ENCODE measurements at places on chromosomes 6 and 20. TPM values are rescaled to one million over a fixed set of nuclear protein-coding genes. Genes with fewer than 3 reads are reported as not detected.

DNA sequence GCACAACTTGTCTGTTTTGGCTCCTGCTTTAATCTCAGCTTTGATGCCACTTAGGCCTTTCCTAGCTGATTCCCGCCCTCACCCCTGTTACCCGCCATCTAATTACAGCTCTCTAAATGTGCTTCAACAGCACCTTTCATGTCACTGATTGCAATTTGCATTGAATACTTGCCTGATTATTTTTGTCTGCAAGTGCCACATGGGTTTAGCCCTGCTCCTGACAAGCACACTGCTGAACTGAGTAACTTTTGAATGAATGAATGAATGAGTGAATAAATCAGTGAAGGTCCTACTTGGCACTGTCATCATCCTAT is 591 bp upstream of the DCBLD1 start:
- DNase-seq: no peak

- DNase-seq: peak; percentile 81
Measured at GRCh38 chr6:169490830-169491229, 211.0 kb downstream of the WDR27 start.

The UTRN gene
- 103 TPM for total RNA-seq

The TP53TG5 gene
- not detected for total RNA-seq

The ZNF334 gene
- 1.4 TPM for total RNA-seq

GRCh38 chr6:74606582-74607071 is 599.2 kb downstream of the COL12A1 start:
- peak; percentile 94 for DNase-seq

DNA sequence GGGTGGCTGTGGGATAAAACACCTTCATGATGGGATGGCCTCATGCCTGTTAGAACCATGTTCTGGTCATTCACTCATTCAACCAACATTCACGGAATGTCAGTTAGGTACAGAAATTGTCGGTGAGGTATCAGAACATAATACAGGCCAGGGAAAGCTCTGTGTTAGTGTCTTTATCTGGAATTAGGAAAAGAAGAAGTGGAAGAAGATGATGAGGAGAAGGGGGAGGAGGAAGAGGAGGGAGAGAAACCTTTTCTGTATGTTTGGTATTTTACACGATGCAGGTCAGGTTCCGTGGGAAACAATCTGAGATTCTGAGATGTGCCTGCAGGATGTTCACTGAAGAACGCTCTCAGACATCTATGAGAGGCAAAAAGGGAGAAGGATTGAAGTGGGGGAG is 5.6 kb downstream of the ADTRP start:
- DNase-seq: no peak

The NCOA3 gene
- 36.6 TPM for total RNA-seq

The LSM2 gene
- 32.5 TPM for total RNA-seq

DNA sequence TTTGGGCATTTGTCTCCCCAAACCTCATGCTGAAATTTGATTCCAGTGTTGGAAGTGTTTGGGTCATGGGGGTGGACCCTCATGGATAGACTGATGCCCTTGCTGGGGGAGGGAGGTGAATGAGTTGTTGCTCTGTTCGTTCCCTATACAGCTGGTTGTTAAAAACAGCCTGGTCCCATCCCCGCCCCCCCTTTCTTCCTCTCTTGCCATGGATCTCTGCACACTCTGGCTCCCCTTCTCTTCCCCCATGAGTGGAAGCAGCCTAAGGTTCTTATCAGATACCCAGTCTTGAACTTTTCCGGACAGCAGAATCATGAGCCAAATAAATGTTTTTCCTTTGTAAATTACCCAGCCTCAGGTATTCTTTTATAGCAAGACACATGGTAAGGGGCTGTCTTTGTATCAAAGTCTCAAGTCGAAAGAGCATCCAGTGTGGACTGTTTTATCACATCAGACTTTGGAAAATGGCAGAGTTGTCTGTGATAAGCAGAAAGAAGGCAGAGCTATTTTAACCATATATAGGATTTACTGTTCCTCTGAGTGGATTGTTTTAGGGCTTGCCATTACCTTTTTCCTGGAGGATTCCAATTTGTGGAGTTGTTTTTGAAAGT is 31.2 kb downstream of the SLC9A8 start:
- DNase-seq: no peak

DNA sequence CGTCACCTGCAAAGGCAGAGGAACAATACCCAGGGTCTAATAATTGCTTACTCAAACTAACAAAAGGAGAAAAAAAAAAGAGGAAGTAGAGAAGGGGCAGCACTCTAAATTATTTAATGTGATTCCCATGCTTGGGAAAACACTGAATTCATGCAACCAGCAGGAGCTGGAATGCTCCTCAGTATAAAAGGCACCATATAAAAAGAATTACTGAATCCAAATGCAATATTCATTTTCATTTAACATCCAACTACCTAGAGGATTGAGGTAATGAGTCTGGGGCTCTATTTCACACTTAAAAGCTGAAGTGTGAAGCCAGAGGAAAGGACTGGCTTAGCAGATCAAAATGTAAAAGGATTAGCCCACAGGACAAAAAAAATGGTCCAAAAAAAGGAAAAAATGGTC is 8.7 kb downstream of the B4GALT5 start:
- DNase-seq: no peak

GRCh38 chr6:64225503-64225902 is 589.9 kb downstream of the PHF3 start:
- DNase-seq: no peak

GRCh38 chr6:56482525-56482924 is 160.2 kb downstream of the DST start:
- DNase-seq: no peak

GRCh38 chr6:11824986-11825385 is 46.4 kb upstream of the ADTRP start:
- peak; percentile 61 for DNase-seq
